ENCODE measurements at places on chromosomes 12 and 14.

- peak; percentile 72 for DNase-seq
Measured at GRCh38 chr14:100871234-100872186, 32.0 kb downstream of the RTL1 start.

- no peak for DNase-seq
Measured at GRCh38 chr12:16611146-16611545, 5.2 kb upstream of the LMO3 start.

DNA sequence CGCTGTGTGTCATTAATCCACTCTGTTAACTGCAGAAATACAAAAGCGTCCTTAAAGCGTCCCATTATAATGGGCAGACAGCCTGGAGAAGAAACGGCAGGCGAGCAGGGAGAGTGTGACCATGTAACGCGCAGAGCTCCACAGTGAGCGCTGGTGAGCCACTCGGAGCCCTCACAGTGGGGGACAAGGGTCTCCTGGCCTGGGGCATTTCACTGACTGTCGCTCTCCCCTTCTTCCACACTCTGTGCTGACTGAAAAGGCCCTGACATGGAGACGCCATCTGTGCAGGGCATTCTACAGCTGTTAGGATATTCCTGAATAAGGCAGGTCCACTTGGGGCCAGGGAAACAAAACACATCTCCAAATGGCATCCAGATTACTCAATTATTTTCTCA, 24.2 kb downstream of the CCDC92 start:
- no peak for DNase-seq

- DNase-seq: no peak
Measured at GRCh38 chr12:122659579-122659978, 43.6 kb downstream of the HCAR2 start.

GRCh38 chr14:105096206-105096875, 31.1 kb upstream of the GPR132 start:
- DNase-seq: no peak

- DNase-seq: no peak
Measured at GRCh38 chr14:101351146-101351545, 210.1 kb upstream of the DIO3 start.

GRCh38 chr14:84961637-84962036, 568.3 kb upstream of the FLRT2 start:
- DNase-seq: peak; percentile 5

Data from AG08395 (cell line).